ENCODE measurements at places on chromosomes 5 and 9. TPM values are rescaled to one million over a fixed set of nuclear protein-coding genes. Genes with fewer than 3 reads are reported as not detected.

DNA sequence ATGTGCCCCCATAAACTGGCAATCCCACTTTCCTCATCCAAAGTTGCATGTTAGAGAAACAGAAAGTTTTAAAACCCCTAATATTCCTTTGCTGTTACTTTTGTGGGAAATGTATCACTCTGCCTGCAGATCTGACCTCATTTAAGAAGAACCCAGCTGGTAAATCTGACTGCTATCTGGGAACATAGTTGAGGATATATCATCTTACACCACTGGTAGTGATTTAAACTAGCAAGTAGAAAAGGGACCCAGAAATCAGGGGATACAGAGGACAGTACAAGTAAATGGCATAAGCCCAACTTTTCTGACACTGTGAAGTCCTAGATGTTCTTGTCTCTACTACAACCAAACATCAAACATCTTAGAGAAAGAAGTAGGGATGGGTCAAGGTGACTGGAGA, 1060.5 kb upstream of the DMAC1 start:
- no peak for DNase-seq

NMUR2 gene
- not detected for total RNA-seq

CDKN2B gene
- total RNA-seq, result 28.3 TPM

GRCh38 chr5:143573568-143574170, 170.2 kb upstream of the NR3C1 start:
- no peak for DNase-seq

DNA sequence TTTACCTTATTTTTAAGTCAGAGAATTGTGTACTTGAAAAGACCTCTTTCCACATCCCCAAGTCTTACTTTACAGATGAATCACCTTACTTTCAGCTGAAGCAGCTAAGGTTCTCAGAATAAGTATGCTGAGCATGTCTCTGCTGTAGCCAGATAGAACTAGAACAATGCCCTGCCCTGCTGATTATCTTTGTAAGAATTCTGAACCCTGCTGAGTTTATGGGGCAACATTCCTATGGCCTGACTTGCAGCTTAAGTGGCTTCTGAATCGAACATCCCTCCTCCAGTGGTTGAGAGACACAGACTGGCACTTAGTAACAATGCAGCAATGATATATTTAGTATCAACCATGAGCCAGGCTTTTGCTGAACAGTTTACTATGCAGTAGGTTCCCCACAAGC, 592.0 kb upstream of the WWC1 start:
- peak; percentile 100 for DNase-seq

DNA sequence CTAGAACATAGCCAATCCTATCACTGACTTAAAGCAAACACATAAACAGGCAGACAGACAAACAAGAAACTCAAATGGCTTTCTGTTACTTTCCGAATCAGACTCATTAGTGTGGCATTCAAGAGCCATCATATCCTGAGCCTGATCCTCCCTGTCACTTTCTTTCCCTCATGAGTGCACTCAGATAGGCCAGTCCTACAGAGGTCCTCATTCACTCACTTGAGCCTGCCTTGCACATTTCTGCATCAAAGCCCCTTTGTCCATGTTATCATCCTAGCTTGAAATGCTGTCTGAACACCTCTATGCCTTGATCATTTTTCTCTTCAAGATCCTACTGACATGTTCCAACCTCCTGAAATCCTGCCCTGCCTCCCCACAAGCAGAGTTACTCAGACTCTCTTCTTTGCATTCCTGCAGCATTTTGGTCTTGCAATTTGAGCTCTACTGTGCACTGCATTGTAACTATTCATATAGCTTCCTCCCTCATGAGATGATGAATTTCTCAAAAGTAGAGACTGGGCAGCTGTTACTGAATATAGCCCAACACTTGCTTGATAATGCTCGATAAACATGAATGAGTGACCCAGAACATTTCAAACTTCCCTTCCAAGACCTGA, 126.9 kb downstream of the PALM2AKAP2 start:
- no peak for DNase-seq

LRRC26 gene
- not detected for total RNA-seq

IFNB1 gene
- not detected for total RNA-seq

GRCh38 chr5:172106511-172107356, 81.3 kb downstream of the STK10 start:
- no peak for DNase-seq

EQTN gene
- total RNA-seq, result not detected

DNA sequence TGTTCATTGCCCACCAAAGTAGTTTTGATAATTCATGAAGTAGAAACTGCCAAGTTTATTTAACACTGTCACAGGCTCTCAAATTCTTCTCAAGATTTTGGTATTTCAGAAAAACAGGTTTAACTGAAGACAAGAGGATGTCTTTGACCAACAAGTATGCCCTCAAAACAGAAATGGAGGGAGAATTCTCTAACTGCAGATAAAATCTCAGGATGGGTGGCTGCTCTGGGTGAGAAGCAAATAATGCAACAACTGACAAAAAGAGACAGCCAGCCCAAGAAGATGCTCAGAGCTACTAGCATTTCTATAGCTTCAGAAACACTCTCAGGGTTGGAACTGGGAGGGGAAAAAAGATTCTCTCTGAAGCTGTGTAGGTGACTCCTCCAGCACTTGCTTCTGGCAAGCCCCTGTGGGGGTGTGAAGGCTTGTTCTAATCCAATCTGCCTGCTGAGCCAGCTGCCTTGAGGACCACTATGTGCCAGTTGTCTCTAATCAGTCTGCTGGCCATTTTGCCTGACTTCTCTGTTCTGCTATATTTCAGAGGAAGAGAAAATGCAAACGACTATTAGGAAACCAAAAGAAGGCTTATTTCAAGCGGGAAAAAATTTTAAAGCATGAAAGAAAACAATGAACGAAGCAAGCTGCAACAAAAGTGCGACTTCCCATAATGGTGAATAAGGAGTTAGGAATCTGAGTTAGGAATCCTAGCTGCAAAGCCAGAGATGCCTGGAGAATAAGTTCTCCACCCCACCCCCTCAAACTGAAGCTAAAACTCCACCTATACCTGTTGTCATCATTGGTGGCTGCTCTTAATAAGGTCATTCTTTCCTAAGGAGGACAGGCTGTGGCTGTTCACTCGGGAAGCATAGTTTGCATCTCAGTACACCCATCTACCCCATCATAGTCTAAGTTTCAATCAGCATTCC, 147.5 kb downstream of the GNAQ start:
- peak; percentile 43 for DNase-seq

DNA sequence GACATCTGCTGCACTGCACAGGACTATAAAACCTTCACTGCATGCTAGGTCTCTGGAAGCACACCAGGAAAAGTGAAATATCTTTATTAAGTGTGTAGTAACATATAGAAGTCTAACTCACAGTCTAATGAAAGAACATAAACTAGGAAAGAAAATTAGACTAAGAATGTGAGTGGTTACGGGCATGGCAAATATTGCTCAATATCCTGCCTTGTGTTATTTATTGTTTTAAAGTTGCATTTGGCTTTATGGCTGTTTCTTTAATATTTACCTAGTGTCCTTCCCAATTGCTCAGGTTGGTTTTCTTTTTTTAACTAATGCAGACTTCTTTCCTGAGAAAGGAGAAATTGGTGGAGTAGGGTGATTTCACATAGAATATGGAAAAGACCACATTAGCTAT, 342.4 kb downstream of the KIAA0825 start:
- no peak for DNase-seq

PCDHA13 gene
- not detected for total RNA-seq

DNA sequence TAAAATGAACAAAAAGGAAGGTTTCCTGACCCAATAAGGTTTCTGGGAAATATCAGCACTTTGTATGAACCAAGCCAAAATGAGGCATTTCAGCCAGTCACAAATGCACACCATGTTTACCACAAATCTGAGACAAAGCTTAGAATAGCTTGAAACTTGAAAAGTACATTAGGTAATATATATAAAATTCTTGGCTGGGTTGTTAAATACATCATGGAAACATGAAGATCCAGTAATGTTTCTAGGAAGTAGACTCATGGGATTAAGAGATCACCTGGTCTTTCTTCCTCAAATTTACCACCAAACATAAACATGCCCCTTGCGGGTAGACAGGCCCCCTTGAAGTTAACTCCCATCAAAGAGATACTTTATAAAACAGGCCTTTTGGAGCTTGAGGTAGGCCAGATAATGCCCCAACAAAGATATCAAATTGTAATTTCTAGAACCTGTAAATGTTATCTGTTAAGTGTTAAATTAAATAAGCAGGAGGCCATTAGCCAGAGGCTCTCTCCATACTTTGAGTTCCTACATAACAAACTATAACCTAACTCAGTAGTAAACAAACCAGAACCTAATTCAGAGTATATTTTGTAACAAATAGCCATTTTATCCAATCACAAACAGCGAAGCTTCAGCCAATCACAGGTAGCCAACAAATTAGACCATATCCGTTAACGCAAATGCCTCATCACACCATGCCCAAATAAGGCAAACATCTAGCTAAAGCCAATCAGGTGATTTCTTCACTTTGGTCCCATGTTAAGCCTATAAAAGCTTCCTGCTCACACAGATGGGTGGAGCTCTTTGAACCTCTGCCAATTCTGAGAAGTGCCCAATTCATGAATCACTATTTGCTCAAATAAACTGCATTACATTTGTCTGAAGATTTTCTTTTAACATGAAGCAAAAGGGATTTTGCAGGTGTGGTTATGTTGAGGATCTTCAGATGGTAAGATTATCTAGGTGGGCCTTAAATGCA, 127.9 kb upstream of the TARS1 start:
- DNase-seq, result peak; percentile 84

DNA sequence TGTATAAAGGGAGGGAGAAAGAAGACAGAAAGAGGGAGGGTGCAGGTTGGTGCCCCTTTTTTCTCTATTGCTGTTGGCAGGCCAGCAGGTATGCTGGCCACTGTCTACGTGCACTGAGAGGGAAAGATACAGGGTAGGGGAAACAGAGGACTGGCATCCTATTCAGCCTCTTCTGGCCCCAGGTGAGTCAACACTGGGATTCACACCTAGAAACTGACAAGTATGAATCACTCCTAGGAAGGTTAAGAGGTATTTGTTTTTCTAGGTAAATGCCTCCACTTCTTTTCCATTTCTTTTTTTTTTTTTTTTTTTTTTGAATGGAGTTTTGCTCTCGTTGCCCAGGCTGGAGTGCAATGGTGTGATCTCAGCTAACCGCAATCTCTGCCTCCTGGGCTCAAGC, 2.8 kb upstream of the UBAP1 start:
- no peak for DNase-seq
